ENCODE measurements at places on chromosomes 1 and 21.

DNA sequence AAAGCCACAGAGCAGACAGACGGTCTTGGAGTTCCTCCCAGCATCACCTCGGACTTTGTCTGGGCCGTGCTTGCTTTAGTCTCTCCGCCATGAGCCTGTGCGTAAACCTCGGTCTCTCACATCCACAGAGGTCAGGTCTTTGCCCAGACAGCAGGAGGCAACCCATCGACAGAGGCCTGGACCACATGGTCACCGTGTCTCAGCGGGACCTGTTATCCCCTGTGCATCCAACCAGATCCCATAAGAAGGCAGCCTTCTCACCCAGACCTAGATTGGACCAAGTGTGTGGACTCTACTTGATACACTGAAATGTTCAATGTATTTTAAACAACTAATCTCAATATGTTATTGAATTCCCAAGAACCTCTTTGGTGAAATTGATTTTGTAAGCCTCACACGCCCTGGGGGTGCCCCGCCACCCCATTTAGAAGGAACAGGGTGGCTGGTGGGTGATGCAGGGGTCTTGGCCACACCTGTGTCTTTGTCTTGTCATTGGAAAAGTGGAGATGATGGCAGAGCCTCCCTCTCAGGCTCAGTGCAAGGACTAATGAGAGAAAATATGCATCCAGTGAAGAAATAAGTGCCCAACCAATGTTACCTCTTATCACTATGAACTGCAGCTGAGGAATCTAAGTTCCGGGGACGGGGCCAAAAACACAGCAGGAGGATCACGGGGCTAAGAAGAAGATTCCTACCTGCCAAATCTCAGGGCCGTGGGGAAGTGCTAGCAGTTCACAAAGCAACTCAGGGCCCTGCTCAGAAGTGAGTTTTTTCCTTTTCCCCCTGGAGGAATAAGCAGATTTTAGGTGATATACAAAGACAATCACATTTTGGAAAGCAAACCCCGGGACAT, 101.6 kb upstream of the BACE2 start:
- DNase-seq = no peak

GRCh38 chr1:25651824-25652741, 35.5 kb downstream of the MAN1C1 start:
- no peak for DNase-seq

DNA sequence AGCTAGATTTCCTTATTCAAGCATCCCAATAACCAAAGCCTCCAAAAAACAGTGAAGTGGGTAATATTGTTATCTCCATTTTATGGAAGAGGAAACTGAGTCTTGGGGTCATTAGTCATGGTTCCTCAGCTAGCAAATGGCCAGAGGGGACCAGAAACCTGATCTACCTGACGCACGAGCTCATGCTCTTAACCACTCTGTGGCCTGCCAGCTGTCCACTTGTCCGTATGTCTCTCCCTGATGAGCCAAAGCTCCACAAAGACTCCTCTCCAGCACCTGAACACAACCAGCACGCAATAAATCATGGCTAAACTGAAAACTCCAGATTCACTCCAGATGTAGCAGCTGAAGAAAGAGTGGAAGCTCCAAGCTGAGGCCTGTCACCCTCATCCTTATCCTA, 5.8 kb downstream of the CAPN8 start:
- DNase-seq = no peak

DNA sequence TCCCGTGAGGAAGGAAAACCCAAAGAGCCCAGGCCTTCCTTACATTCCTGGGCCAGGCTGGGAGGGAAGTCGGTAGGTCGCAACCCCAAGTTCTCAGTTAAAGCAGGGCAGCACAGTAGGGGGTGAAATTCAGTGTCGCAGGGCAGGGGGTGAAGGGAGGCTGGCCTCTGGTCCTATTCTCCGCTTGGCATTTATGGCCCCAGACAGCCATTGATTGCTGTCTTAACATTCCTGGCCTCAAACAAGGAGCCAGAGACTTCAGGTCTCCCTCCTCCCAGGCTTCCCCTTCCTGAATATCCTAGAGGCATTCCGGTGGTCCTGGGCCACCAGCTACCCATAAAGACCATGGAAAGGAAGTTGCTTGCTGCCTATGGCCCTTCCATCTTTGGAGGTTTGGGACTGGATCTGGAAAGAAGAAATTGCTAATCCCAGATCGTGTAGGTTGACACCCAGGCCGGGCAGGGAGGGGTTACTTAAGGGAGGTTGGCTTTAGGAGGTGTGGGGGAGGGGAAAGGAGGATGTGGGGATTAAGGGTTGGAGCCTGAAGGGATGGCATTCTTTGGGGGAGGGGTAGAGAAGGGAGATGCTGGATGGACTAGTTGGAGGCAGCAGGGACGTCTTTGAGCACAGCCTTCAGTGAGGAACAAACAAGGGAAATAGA, 1.7 kb downstream of the LIN28A start:
- DNase-seq = no peak

- DNase-seq = no peak
These were observed 46.6 kb downstream of the KCNJ6 start for GRCh38 chr21:37869661-37870060.

GRCh38 chr1:216705676-216706075, 17.6 kb downstream of the ESRRG start:
- DNase-seq = no peak

- no peak for DNase-seq
These were observed 27.7 kb downstream of the ACOT11 start for GRCh38 chr1:54575605-54576290.

DNA sequence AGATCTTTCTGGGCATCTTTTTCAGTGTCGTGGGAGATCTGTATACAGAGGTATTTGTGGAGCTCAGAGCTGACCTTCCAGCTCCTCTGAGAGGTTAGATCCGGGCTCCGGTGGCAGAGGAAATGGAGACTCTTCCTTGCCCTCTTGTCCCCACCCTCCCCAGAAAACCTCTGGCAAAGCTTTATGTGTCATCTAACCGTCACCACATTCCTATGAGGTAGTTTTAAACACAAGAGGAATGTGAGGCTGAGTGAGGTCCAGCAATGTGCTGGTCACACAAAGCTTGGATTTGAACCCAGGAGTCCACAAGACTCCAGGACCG, 1.2 kb downstream of the CD160 start:
- DNase-seq = no peak

DNA sequence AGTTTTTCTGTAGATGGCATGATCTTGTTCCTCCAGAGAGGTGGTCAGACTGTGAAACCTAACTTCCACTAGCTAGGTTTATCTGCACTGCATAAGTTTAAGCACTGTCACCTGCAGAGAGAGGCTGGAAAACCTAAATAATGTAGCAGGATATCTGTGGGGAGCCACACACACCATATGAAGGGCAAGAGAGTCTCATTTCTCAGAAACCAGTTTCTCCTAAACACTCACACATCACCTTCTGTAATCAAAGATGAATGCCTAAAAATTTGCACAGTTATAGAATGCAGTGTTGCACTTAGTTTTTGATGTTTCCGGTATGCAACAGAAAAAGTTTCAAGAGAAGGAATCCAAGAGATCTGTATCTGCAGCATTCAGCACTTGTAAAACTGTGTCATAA, 654.6 kb downstream of the ADGRL2 start:
- peak; percentile 41 for DNase-seq

GRCh38 chr1:241235256-241235897, 121.6 kb downstream of the RGS7 start:
- DNase-seq = no peak

Data from activated CD8-positive, alpha-beta T cell treated with anti-CD3 and anti-CD28 coated beads, Interleukin-2, amount 10 ng/mL, durations not matched to agents 7 days and 5 days (primary cell).